GM06990 (cell line): ENCODE measurements at places on chromosomes 1 and 21.

GRCh38 chr1:162564762-162565218, 3.3 kb downstream of the UAP1 start:
- DNase-seq: no peak

GRCh38 chr1:69110851-69111250, 456.9 kb upstream of the LRRC7 start:
- DNase-seq: no peak

DNA sequence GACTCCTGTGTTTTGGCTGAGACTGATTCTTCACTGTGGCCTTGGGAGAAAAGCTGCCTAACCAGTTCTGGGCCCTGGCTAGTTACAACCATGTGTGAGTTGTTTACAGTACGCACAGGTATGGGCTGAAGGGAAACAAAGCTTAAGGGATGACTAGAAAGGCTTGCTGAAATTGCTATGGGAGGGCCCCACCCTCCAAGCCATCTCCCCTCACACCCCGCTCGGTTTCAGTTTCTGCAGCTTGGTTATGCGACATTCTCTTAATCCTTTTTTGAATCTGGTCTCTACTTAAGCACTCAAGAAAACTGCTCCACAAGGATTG, 43.1 kb downstream of the PBX1 start:
- no peak for DNase-seq

DNA sequence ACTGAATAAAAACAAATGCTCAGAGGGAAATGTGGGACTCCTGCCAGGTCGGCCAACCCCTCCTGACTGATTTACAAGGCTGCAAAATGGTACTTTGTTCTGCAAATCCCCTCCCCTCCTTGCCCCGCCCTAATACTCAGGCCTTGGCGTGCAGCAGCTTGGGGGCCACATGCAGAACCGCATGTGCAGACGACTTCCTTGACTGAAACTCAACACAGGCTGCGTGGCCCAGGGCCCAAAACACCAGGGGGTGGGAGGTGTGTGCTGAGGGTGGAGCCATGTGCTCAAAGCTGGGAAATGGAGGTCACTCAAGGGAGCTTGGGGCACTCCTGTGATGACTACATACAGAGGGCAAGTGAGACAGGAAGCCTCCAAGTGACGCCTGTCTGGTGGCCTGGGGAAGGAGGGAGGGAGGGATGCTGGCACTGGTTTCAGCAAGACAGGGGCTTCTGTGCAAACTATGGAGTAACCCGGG, 87.2 kb downstream of the MRPL37 start:
- DNase-seq: peak; percentile 55
